ENCODE measurements at places on chromosomes 5 and 9.

GRCh38 chr5:62316176-62316502, 10.1 kb downstream of the KIF2A start:
- DNase-seq = no peak

DNA sequence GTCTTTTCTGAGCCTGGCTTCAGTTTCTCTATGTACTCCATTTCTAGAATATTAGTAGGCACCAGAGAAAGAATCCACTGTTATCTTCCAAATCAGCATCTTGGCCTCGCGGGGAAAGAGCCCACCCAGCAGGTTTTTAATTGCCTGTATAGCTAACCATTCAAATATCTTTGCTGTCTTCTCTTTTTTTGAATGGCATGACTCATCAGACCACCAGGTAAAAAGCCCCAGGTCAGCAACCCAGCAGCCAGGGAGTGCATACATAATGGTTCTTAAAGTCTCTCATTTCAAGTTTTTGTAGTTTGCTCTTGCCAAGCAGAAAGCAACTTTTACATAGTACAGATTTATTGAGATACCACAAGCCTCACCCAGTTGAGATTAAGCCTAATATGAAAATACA, 50.7 kb downstream of the TMEM167A start:
- no peak for DNase-seq

DNA sequence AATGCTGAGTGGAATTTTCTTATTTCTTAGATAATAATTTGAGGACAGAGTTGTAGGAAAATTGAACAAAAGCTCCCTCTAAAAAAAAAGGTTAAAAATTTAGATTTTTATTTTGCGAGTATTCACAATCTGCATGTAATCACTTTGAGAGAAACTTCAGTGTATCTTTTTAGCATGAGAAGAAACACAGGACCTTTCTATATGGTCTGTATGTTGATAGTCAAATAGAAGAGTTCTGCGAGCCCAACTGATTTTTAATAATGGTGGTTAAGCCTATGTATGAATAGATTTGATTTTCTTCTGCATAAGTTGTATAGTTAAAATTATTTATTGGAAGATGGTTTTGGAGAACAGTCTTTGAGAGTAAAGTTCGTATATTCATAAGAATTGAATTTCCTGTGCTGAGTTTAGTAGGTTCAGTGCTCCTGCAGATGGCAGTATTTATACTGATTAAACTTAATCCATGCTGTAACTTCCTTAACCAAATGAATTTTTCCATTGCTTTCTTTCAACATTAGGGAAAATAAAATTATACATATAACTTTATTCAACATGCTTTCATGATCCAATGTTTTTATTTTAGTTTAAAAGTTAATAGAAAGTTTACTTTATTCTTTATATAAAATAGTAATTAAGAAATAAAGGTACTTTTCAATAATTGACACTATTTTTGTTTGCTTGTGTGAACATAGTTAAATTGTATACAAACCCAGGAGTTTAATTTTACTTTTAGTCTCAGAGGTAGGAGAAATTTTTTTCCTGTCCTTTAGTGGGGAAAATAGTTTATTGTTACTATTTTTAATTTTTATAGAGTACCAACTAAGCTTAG, 19.6 kb downstream of the TCERG1 start:
- no peak for DNase-seq

DNA sequence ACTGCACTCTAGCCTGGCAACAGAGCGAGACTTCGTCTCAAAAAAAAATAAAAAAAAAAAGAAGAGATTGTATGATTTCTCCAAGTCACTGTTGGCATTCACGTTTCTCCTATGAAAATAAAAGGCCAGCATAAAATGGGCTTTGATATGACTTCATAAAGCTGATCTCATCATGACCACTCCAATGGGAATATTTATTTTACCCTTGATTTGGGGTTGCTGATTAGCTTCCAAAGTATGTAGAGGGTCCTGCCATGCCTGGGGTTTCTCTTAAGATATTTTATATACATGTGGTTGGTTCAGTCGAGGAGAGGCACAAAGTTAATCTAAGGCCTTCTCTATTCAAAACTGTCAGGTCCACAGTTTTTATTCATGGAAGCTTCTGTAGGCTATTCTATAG, 247.0 kb upstream of the TNC start:
- DNase-seq = no peak

GRCh38 chr5:138946831-138947560, 71.9 kb upstream of the LRRTM2 start:
- DNase-seq = no peak

GRCh38 chr9:136847826-136848392, 1.3 kb upstream of the PHPT1 start:
- DNase-seq = peak; percentile 81

- no peak for DNase-seq
Observed at GRCh38 chr9:114002986-114003350, 75.1 kb downstream of the AMBP start.

GRCh38 chr5:153959134-153959957, 79.4 kb downstream of the FAM114A2 start:
- DNase-seq = no peak

- DNase-seq = no peak
Observed at GRCh38 chr5:77402796-77403195, 89.3 kb downstream of the WDR41 start.
